ENCODE measurements at places on chromosomes 7 and 10.

- DNase-seq = no peak
These were observed 4.4 kb downstream of the ITPRIP start for GRCh38 chr10:104333728-104334373.

DNA sequence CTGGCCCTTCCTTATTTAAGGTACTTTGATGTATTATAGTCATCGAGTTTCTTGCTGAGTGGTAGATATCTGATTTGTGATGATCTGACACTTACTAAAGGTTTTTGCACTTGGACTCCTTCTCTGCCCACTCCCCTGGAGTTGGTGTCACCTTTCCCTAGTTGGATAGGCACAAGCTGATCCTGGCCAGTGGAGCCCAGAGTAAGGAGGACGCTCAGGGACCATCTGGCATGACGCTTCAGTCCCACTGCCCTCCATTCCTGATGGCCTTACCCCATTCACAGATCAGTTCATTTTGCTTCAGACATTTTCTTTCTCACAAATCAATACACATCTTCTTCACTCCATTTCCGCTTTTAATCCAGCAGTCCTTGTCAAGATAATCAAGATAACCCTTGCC is 20.1 kb downstream of the ASB15 start:
- no peak for DNase-seq

DNA sequence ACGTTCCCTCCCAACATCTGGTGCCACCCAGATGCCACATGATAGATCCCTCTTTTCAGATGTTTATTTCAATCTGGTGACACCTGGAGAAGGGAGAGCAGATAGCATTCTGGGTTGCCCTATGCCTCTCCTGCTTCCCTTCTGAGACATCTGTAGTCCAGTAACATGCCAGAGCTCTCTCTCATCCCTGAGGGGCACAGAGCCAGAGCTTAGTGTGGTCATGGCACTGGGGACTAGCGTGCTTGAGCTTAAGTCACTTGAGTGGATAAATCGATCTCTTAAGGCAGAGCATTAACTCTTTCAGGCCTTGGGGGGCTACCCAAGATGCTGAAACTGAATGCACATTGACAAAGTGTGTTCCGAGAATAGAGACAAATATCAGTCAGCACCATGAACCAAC is 47.9 kb downstream of the WNT2 start:
- DNase-seq = no peak

DNA sequence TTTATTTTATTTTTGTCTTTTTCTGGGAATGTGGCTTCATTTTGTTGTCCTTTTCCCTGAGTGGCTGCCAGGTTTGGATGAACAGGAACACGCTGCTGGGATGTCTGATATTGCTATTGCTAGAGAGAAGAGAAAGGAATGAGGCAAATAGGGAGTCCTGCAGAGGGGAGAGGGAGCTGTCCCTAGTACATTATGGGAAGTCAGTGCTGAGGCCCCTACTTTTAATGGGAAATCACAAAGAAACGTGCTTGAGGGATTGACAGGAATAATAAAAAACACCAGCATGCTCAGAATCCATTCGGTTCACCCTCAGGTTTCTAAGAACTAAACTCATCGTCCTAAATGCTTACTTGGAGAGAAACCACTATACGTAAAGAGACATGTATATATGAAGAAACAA is 306.6 kb downstream of the PLXNA4 start:
- no peak for DNase-seq

DNA sequence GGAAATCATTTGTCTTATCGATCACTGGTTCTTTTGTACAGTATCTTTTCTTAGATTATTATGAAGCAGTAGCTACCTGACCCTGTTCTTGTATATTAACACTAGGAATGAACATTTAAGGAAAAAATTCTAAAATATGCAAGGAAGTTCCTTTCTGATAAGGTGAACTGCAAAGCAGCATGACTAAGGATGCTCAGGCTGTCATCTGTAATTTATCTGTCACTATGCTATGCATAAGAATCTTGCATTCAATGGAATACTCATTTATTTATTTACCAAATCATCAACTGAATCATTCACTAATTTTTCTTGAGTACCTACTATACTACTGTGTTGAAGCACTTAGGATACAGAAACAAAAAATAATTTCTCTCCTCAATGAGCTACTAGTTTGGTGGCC is 5.8 kb downstream of the GSDME start:
- no peak for DNase-seq

- DNase-seq = peak; percentile 93
These were observed 244.2 kb downstream of the IPMK start for GRCh38 chr10:58023341-58024073.

DNA sequence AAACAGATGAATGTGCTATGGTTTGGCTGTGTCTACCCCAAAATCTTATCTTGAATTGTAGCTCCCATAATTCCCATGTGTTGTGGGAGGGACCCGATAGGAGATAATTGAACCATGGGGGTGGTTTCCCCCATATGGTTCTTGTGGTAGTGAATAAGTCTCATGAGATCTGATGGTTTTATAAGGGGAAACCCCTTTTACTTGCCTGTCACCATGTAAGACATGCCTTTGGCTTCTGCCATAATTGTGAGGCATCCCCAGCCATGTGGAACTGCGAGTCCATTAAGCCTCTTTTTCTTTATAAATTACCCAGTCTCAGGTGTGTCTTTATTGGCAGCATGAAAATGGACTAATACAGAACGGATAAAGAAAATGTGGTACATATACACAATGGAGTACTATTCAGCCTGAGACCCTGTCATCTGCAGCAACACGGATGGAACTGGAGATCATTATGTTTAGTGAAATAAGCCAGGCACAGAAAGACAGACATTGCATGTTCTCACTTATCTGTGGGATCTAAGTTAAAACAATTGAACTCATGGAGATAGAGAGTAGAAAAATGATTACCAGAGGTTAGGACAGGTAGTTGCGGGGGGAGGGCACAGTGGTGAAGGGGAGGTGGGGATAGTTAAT is 587.6 kb upstream of the NRP1 start:
- DNase-seq = no peak

- DNase-seq = no peak
These were observed 166.8 kb downstream of the SORCS1 start for GRCh38 chr10:106997721-106998120.

- no peak for DNase-seq
These were observed 22.0 kb downstream of the CYTH3 start for GRCh38 chr7:6250364-6250833.

DNA sequence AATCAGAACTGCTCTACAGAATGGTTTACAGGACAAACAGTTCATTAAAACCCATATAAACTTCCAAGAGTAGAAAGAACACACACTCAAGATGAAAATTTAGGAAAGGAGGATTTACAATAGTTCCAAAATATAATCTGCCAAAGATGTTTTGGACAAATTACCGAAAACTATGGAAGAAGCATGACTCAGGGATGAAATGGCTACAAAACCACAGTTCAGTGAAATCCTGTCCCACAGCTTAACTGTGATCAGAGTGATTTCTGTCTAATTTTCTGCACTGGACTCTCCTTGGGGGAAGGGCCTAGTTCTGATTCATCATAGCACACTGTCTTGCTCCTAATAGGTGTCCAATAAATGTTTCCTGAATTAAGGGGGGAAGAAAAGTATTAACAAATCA is 82.2 kb downstream of the HIPK2 start:
- DNase-seq = no peak

GRCh38 chr10:101566333-101567164 is 21.5 kb downstream of the POLL start:
- no peak for DNase-seq

GRCh38 chr10:89064748-89065147 is 74.2 kb downstream of the FAS start:
- DNase-seq = no peak

- DNase-seq = no peak
These were observed 4.7 kb upstream of the ENTPD7 start for GRCh38 chr10:99654390-99655175.

DNA sequence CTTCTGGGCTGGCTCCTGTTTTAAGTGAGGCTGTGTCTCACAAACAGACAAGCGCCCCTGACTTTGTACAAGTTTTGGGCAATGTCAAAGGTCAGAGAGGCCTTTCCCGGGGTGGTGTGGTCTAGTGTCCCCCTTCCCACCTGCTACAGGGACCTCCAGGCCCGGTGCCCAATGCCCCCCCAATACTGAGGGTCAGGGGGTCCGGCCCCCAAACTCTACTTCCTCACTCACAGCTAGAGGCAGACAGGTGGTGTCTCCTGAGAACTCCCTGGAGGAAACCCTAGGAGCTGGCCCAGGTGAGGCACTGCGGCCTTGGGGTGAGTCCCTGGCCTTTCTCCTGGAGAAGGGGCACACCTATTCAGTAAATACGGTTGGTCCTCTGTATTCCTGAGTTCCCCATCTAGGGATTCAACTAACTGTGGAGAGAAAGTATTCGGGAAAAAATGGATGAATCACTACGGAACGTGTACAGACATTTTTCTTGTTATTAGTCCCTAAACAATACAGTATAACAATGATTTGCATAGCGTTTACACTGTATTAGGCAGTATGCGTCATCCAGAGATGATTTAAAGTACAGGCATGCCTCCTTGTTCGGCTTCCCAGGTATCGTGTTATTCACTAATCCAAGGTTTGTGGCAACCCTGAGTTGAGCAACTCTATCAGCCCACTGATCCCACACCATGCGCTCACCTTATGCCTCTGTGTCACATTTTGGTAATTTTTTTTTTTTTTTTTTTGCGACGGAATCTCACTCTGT is 308.1 kb downstream of the WDR37 start:
- no peak for DNase-seq

DNA sequence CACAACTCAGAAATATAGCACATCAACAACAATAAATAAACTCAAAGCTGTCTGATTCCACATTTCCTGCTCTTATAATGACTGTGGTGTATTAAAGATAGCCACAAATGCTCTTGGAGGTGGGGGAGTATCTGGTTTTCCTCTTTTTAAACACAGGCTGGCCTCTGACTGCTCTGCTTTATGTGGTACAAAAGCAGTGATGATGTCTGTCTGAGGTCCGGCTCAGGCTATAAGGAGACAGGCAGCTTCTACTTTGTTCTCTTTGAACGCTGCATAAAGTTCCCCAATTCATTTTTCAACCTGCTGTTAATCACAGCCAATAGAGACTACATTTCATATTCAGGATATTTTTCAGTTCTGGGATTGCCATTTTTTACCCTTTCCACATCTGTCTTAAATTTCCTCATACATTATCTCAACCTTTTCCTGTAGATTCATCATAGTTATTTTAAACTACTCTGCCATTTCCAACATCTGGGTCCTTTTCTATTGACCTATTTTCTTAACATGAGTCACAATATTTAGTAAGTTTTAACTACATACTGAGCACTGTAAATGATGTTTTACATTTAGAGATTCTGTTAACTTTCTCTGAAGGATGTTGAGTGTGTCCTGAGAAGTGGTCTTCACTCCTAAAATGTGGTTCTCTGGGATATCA is 64.9 kb downstream of the CRPPA start:
- DNase-seq = no peak

- peak; percentile 28 for DNase-seq
These were observed 83.1 kb downstream of the SH3PXD2A start for GRCh38 chr10:103772096-103772845.

GRCh38 chr10:49325916-49326783 is 27.2 kb downstream of the C10orf71 start:
- no peak for DNase-seq

DNA sequence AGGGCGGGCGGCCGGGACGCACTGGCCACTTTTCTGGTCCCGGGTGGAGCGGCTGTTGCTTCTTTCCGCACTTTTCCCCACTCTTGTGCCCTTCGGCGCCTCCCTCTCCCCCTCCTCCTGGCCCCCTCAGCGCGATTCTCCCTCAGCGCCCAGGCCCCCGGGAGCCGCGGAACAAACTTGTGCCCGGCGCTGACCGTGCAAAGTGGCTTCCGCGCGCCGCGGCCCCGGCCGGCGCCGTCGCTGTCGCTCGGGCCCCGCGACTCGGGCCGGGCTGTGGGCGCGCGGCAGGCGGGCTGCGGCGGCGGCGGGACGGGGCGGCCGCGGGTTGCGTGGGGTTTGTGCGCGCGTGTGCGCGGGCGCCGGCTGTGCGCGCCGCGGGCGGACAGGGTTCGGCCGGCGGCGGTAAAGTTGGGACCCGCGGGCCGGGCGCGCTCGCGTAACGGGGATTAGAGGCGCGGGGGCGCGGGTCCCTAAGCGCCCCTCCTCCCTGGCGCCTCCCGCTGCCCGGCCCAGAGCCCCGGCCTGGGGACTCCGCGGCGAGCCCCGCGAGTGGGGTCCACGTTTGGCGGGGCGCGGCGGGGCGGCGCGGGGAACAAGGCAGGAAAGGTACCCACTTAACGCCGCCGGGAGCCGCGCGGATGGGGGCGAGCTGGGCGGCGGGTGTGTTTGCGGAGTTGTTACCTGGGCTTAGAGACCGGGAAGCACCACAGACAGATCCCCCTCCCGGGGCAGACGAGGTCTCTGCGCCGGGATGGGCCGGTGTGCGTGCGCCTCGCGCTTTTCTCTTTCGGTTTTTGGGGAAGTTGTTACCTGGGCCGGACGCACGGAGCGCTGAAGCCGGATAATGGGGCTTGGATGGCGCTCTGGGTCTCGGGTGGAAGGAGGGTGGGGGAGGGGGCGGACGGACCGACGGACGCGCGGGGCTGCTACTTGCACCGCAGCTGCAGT is 860 bp downstream of the ZEB1 start:
- DNase-seq = no peak

GRCh38 chr10:6089334-6090219 is 743 bp downstream of the RBM17 start:
- DNase-seq = no peak

DNA sequence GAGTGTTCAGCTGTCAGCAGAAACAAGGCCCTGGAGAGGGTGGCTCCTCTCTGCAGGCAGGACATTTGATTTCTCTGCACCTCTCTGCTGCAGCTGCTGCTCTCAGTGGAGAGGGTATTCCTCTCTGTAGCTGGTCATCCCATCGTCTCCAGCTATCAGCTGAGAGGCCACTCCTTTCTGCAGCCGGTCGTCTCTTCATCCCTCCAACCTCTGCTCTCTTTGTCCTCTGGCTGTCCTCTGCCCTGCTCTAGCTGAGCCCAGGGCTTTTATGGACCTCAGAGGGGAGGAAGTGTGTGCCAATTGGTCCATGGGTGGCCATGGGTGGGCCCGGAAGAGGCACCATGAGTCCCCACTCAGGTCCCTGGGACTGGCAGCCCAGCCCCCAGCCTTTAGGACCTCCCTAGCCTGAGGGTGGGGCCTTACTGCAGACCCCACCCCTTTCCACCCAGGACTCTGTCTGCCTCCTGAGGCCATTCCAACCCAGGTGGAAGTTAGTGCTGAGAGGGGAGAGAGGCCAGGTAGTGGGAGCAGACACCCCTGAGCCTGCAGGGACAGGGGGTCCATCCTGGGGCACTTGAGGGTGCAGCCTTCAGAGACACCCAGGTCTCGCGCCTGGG is 26.2 kb upstream of the CDCA7L start:
- no peak for DNase-seq

- no peak for DNase-seq
These were observed 37.0 kb downstream of the TBC1D12 start for GRCh38 chr10:94439275-94439861.

- no peak for DNase-seq
These were observed 322.7 kb upstream of the PFKP start for GRCh38 chr10:2744547-2745200.

DNA sequence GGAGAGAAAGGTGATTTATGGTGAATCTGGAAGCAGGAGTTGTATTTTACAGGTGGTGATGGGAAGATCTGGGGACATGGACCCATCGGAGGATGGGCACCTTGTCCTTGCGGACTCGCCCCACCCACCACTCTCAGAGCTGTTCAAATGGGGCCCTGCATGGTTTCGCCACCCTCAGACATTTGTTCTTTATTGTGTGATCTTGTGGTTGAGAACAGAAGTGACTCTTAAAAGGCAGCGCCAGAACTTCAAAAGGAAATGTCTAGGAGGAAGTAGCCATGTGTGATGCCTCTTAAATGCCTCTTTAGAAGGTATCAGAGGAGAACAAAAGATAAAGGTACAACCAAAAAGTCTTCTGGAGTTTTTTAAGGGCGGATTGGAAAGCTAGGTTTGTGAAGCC is 205.7 kb downstream of the KIAA1217 start:
- no peak for DNase-seq

- no peak for DNase-seq
These were observed 58.4 kb downstream of the MGMT start for GRCh38 chr10:129525401-129525801.

Data from RCC 7860 (cell line).